ENCODE measurements at places on chromosomes 3 and 15. TPM values are rescaled to one million over a fixed set of nuclear protein-coding genes. Genes with fewer than 3 reads are reported as not detected.
A peak's percentile ranks its signal among the peaks of the same experiment; 100 is the strongest.

DNA sequence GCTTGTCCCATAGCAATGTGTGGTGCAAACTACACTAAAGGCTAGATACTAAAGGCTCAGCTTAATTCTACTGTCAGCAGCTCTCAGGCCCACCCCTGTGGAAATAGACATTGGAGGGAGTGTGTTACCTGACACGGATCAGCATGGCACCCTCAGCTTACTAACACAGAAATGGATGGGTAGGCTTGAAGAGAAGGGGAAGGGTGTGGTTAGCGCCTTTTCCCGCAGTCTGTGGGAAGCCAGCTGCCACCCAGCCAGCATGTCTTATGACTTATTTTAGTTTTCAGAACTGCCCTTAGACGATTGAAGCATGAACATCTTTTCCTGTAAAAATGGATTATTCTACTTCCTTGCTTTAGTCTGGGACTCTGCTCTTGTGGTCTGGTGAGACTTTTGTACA is 25.8 kb upstream of the ADPGK start:
- no peak for DNase-seq
- H3K27me3 ChIP-seq, result peaks cover 19% of the 10 kb centered on the region
- peaks cover 5% of the 10 kb centered on the region for H3K4me1 ChIP-seq
- no peak overlapping the region for H3K4me3 ChIP-seq
- no peak overlapping the region for H3K27ac ChIP-seq
- H3K36me3 ChIP-seq, result no peaks in the 10 kb centered on the region

DNA sequence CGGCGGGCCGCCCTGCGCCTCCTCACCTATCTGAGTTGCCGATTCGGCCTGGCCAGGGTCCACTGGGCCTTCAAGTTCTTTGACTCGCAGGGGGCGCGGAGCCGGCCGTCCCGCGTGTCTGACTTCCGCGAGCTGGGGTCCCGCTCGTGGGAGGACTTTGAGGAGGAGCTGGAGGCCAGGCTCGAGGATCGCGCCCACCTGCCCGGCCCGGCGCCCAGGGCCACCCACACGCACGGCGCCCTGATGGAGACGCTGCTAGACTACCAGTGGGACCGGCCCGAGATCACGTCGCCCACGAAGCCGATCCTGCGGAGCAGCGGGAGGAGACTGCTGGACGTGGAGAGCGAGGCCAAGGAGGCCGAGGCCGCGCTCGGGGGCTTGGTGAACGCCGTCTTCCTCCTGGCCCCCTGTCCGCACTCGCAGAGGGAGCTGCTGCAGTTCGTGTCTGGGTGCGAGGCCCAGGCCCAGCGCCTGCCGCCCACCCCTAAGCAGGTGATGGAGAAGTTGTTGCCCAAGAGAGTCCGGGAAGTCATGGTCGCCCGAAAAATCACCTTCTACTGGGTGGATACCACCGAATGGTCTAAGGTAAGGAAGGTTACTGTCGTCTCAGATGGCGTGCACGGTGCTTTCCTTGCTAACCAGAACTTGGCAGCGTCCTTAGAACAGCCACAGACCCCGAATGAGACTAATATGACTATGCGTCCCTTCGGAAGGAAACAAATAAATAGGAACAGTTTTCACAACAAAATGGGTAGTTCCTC is 567 bp downstream of the TICRR start:
- peaks cover 24% of the 10 kb centered on the region for H3K4me1 ChIP-seq
- H3K27ac ChIP-seq, result peak overlapping the region; percentile 73
- peaks cover 13% of the 10 kb centered on the region for H3K27me3 ChIP-seq
- peak overlapping the region; percentile 90 for H3K4me3 ChIP-seq
- DNase-seq, result no peak
- peaks cover 28% of the 10 kb centered on the region for H3K36me3 ChIP-seq

GRCh38 chr3:149435996-149436885 is 38.3 kb upstream of the TM4SF4 start:
- H3K4me1 ChIP-seq, result no peaks in the 10 kb centered on the region
- H3K27me3 ChIP-seq, result peaks cover 15% of the 10 kb centered on the region
- H3K36me3 ChIP-seq, result no peaks in the 10 kb centered on the region
- DNase-seq, result no peak
- no peak overlapping the region for H3K27ac ChIP-seq

- H3K4me3 ChIP-seq, result peak overlapping the region; percentile 87
- peak overlapping the region; percentile 95 for H3K27ac ChIP-seq
- peaks cover 15% of the 10 kb centered on the region for H3K36me3 ChIP-seq
- DNase-seq, result no peak
Observed at GRCh38 chr3:129439226-129439816, 427 bp downstream of the MBD4 start.

DNA sequence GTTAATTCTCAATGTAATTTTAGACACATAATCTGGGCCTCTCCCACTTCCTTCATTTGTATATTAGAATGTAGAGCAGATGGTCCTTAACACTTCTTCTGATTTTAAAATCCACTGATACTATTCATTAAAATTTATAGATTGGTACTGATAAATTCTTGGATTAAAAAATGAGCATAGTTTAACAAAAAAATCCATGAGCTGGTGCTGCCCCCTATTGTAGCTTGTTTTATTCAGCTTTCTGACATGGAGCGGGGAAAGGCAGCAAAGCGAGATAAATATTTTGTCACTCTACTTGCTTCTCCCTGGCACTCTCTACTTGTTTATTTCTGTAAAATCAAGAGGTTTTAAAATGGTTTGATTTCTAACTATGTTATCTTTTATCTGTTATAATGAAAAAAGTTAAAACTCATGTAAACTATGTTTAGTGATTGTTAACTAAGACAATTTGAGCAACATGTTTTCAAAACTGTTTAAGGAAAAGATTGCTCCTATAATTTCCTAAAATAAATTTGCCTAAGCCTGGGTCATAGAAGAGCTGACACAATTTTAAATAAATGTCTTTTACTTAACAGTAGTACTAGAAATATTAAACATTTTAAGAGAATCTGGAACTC is 26.5 kb upstream of the PLOD2 start:
- no peak overlapping the region for H3K27ac ChIP-seq
- H3K4me3 ChIP-seq, result no peak overlapping the region
- no peak for DNase-seq
- H3K27me3 ChIP-seq, result peaks cover 7% of the 10 kb centered on the region
- H3K36me3 ChIP-seq, result no peaks in the 10 kb centered on the region

GRCh38 chr3:126752303-126753190 is 48.5 kb downstream of the CHCHD6 start:
- no peak overlapping the region for H3K4me3 ChIP-seq
- no peaks in the 10 kb centered on the region for H3K27me3 ChIP-seq
- H3K27ac ChIP-seq, result no peak overlapping the region
- peak; percentile 72 for DNase-seq
- no peaks in the 10 kb centered on the region for H3K36me3 ChIP-seq

DNA sequence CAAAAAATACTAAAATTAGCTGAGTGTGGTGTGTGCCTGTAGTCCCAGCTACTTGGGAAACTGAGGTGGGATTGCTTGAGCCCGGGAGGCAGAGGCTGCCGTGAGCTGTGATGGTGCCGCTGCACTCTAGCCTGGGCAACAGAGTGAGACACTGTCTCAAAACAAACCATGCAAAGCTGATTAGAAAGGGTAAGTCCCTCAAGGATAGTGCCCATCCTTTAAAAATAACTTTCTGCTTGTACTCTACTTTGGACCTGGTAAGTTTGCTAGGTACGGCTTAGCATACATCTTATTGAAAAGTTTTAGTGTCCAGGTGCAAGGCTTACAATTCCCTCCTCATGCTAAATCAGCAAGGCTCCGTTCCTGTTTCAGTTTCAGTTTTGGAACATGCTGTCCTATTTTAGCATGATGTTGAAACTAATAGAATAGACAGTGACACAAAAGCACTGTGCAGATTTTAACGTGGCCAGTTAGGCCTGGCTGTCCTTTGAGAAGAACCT is 21.4 kb downstream of the FEM1B start:
- no peaks in the 10 kb centered on the region for H3K27me3 ChIP-seq
- peaks cover 14% of the 10 kb centered on the region for H3K36me3 ChIP-seq
- peaks cover 16% of the 10 kb centered on the region for H3K4me1 ChIP-seq
- peak; percentile 27 for DNase-seq
- peak overlapping the region; percentile 87 for H3K27ac ChIP-seq

GRCh38 chr15:83078712-83079111 is 11.7 kb upstream of the BTBD1 start:
- H3K4me3 ChIP-seq, result no peak overlapping the region
- peaks cover 3% of the 10 kb centered on the region for H3K4me1 ChIP-seq
- peaks cover 5% of the 10 kb centered on the region for H3K36me3 ChIP-seq
- peaks cover 34% of the 10 kb centered on the region for H3K27me3 ChIP-seq

DNA sequence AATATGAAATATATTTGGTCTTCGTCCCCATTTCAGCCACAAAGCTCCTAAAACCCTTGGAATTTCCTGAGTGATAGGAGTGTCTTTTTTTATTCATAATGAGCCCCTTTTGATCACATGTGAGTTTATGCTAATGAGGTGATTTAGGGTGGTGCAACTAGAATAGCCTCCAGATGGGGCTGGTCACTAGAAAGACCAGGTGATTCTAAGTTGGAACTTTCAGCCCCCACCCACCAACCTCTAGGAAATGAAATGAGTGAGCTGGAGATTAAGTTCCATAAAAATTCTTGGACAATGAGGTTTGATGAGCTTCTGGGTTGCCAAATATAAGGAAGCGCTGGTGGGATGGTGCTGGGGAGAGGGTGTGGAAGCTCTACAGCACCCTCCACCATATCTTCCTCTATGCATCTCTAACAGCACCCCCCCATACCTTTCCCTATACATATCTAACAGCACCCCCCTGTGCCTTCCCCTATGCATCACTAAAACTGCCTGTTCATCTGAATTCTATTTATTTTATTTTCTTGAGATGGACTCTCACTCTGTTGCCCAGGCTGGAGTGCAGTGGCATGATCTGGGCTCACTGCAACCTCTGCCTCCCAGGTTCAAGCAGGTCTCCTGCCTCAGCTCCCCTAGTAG is 2.1 kb upstream of the SMCO1 start:
- H3K36me3 ChIP-seq, result peaks cover 10% of the 10 kb centered on the region
- H3K27ac ChIP-seq, result no peak overlapping the region

DNA sequence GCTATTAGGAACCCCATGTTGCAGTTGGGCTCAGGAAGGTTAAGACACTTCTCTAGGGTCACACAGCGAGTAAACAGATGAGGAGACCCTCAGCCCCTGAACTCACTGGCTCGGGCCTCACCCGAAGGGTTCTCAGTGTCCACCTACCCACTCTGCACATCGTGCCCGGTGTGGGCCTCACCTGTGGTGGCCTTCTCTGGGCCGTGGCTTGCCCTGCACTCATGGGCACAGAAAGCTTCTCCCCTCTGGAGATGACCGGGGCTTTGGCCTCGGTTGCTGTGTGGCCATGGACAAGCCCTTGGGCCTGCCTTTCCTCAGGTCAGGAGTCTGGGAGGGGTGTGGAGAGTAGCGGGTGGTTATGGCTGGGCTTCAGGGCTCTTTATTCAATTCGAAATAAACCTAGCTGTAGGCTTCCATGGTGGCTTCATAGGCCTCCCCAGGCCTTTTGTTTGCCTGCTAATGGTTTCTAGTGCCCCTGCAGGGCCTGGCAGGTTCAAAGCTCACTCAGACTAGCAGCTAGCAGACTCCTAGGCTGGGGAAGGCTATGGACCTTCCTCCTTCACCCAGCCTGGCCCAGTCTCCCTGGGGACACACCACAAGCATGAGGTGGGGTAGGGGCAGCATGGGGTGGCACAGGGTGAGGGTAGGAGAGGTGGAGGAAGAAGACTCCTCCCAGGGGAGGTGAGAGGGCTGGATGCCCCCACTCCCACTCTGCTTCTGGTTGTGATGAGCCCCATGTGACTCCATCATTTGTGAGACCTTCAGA is 103.1 kb downstream of the LINGO1 start:
- no peaks in the 10 kb centered on the region for H3K36me3 ChIP-seq
- no peaks in the 10 kb centered on the region for H3K4me1 ChIP-seq
- DNase-seq, result peak; percentile 19
- peaks cover 14% of the 10 kb centered on the region for H3K27me3 ChIP-seq
- H3K27ac ChIP-seq, result no peak overlapping the region
- H3K4me3 ChIP-seq, result no peak overlapping the region

DNA sequence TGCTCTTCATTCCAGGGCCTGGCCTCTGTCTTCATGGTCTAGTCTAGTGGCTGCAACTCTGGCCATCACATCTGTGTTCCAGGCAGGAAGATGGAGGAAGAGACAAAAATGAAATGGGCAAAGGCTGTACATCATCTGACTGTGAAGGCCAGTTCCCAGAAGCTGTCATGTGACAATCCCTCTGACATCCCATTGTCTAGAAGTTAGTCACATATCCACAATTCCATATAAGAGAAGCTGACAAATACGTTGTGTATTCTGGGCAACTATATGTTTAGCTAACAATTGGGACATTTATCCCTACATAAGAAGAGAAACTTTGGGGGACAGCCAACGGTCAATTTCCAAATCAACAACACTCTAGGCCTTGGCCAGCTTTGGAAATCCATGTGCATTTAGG is 34.5 kb upstream of the C3orf70 start:
- DNase-seq, result no peak
- H3K4me3 ChIP-seq, result no peak overlapping the region

DNA sequence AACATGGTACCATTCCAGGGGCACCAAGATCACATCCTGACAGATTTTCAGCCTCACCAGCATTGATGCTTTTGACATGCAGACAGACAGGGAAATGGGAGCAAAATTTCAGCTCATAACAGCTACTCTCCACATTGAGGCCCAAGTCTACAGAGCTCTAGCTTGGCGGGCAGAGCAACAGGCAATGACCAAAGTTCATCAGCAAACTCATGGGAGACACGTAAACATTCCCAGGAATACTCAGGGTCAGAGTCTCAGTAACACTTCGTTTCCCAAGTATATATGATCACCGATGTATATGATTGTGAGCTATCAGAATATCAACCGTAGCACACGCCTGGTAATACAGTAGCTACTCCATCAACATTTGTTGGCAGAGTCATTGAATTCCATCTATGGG is 59.2 kb upstream of the SLC24A5 start:
- H3K4me3 ChIP-seq, result no peak overlapping the region
- DNase-seq, result no peak
- H3K36me3 ChIP-seq, result no peaks in the 10 kb centered on the region
- H3K27ac ChIP-seq, result no peak overlapping the region

DNA sequence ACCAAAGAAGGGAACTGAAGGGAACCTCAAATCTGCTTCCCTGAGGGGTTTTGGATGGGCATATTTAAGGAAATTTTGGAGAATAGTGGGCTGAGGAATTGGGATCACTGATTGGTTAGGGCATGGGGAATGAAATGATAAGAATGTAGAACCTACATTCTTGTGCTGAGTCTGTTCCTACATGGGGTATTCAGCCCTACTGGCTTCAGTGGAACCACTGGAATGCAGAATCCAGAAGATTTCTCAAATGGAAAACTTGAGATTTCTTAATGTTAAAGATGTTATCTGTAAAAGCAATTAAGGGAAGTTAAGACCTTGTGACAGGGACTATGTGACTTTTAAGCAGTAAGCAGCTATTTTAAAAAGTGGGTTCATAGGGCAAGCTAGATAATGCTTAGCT is 1062.4 kb downstream of the AGBL1 start:
- DNase-seq, result no peak
- no peak overlapping the region for H3K4me3 ChIP-seq
- H3K4me1 ChIP-seq, result no peaks in the 10 kb centered on the region
- no peaks in the 10 kb centered on the region for H3K36me3 ChIP-seq
- H3K27ac ChIP-seq, result no peak overlapping the region
- H3K27me3 ChIP-seq, result no peaks in the 10 kb centered on the region

- no peak overlapping the region for H3K4me3 ChIP-seq
- no peaks in the 10 kb centered on the region for H3K27me3 ChIP-seq
- H3K27ac ChIP-seq, result no peak overlapping the region
- peaks cover 2% of the 10 kb centered on the region for H3K36me3 ChIP-seq
- DNase-seq, result no peak
Observed at GRCh38 chr3:60893946-60894345, 357.3 kb downstream of the FHIT start.

CCR8 gene
- total RNA-seq, result 1.2 TPM

C3orf70 gene
- total RNA-seq, result not detected

GPR62 gene
- not detected for total RNA-seq

CPLX3 gene
- 0.17 TPM for total RNA-seq

C3orf20 gene
- total RNA-seq, result 0.25 TPM

MESP2 gene
- not detected for total RNA-seq
